ENCODE measurements at places on chromosomes 4 and X.

- no peak for DNase-seq
Observed at GRCh38 chr4:18103876-18104605, 82.5 kb upstream of the LCORL start.

GRCh38 chr4:111512081-111512783, 633.0 kb upstream of the FAM241A start:
- DNase-seq, result no peak

GRCh38 chrX:20218836-20219505, 47.7 kb downstream of the RPS6KA3 start:
- DNase-seq, result no peak

DNA sequence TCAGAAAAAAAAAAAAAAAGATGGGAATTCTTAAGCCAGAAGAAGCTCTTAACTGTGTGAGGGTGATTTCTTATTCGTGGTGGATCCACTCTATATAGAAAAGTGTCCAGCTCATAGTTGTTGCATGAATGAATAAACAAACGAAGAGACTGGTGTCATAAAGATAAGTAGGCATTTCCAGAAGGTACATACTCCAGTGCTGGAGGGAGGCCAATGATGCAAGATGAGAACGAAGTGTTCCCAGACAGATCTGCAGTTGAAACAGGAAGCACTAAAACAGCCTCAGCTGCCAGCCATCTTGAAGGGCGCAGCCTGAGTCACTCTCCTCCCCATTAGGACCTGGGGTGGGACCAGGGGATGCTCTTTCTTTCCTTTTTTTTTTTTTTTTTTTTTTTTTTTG, 47.4 kb upstream of the HOPX start:
- no peak for DNase-seq

DNA sequence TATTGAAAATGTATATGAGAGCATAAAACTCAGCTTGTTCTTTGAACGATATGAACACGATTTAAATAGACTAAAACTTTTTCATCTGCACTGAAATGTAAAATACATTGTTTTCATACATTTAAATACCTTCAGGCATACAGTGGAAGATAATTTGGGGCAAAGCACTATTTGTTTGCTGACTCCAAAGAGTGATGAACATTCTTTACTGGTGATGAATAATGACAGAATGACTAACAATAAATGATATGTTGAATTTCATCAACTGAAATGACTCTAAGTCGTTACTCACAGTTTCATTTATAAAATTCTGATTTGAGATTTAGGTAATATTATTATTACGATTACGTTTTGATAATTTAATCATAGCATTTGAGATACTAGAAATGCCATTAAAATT, 1160.1 kb downstream of the NLGN4X start:
- DNase-seq, result no peak

GRCh38 chr4:5930876-5931275, 38.0 kb upstream of the CRMP1 start:
- no peak for DNase-seq

DNA sequence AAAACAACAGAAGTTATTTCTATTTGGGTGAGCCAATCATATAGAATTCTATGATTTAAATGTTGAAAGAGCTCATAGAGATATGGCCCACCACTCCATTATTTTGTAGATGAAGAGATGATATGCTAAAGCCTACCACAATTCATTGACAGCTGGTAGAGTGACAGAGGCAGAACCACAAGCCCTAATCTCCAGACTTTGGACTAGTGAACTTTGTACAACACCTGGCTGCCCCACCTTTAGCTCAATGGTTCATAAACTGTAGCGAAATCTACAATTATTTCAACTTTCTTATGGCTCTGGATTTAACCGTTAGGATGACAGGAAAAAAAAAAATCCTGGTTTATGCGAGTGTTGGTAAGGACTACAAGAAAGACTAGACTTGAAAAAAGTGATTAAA, 50.9 kb downstream of the PRKG2 start:
- DNase-seq, result no peak

DNA sequence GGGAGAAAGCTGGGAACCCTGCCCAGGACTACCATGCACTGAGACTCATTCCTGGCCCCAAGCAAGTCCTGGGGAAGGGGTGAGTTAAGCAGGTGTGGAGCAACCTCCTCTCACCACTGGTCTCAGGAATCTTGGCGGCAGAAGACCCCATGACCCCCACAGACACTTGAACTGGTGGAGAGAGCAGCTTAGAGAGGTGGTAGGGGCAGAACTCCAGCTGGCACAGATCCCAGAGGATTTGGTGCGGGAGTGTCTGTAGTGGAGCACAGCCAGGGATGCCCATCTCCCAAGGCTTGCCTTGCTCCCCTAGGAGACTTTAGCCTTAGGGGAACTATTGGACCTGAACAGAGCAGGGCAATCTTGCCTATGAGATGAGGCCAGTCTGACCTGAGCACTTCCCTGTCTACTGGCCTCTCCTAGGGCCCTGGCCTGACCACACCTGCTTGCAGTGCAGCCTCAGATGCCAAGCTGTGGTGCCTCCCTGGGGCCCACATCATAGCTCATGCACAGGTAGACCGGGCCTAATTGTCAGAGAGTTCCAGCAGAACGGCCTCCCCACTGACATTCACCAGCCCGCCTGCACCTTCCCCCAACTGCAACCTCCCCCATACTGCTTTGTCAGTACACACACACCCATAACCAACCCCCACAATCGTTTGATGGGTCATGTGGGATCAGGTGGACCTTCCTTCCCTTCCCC, 78.0 kb downstream of the NAA11 start:
- no peak for DNase-seq

DNA sequence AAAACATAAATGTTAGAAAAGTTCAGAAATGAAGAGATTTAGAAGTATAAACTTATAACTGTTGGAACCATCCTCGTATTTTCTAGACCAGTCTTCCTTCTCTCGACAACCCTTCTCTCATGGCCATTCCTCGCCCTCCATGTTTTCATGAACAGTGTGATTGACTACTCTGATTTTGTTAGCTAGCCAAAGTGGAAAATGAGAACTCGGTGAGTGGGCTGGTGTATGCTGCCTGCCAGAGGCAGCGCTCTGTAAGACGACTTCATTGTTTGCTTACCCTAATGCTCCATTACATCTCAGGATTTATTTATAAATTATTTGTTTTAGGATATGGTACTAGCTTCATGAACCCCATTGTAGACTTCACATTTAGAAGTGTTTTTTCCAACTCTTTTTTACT, 153.0 kb downstream of the CBR4 start:
- no peak for DNase-seq
